ENCODE measurements at places on chromosomes 5 and 9.

DNA sequence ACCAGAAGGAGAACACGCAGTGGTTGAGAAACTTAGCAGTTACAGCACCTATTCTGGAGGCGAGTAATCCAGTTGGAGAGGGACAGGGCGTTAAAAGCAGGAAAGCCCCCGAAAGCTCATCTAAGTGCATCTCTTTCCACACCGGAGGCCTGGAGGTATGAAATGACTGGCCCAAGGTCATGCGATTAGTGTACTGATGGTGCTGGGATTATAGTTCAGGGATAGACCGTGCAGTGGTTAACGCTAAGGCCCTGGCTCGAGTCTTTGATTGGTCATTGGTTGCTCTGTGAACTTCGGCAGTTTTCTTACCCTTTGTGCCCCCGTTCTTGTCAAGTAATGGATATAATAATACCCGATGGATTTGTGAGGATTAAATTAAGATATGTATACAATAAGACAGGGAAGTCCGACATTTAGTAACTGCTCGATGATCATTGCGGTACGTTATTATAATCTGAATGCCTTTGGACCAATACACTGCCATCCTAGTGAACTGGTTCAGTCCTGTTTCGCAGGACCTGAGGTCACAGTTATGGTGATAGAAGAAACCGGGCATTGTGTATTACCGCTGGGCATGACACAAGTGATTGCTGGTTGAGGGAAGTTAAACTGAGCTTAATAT lies 960 bp downstream of the CANX start:
- peak; percentile 69 for DNase-seq

DNA sequence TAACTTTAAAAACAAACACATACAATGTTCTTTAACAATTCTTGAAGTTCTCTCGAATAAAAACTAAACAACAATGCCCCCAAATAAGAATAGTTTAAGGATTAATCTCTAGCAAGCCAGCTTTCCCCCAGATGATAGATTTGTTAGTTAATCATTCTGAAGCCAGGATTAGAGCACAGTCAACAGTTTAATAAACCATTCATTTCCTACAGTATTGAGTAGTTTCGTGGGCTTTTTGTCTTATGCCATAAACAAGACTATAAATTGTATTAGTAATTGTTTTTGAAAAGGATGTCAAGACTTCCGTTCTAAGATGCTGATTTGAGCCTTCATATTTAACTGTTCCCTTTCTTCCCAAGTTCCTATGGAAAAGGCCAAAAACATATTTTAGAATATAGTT lies 136.6 kb downstream of the PIK3R1 start:
- peak; percentile 14 for DNase-seq

DNA sequence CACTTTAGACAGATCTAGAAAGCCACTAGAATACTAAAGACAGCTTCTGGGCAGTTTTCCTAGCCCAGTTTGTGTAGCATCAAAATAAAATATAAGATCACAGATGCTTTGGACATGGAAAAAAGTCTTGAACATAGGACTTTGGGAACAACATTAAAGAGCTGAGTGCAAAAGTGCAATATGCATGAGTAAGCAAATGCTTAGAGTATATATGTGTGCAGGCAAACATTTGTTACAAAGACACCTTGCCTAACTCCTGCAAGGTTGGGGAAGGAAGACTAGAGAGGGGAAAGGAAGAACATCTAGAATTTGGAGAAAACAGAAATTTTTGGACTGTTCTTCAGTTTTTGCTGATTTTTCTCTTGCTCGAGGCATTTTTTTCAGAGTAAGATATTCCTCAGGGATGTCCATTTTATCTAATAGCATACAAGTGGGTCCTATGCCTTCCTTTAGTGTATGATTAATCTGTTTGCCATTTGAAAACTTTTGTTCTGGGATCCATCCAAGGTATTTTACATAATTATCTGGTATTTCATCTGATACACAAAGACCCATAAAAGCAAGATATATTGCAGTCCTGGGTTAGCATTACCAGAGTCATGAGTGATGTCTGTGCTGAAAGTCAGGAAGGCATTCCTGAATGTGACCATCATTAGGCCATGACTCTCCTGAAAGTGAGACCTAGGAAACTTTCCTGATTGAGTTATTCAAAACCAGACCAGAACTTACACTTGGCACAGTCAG lies 142.0 kb upstream of the RGMB start:
- no peak for DNase-seq

DNA sequence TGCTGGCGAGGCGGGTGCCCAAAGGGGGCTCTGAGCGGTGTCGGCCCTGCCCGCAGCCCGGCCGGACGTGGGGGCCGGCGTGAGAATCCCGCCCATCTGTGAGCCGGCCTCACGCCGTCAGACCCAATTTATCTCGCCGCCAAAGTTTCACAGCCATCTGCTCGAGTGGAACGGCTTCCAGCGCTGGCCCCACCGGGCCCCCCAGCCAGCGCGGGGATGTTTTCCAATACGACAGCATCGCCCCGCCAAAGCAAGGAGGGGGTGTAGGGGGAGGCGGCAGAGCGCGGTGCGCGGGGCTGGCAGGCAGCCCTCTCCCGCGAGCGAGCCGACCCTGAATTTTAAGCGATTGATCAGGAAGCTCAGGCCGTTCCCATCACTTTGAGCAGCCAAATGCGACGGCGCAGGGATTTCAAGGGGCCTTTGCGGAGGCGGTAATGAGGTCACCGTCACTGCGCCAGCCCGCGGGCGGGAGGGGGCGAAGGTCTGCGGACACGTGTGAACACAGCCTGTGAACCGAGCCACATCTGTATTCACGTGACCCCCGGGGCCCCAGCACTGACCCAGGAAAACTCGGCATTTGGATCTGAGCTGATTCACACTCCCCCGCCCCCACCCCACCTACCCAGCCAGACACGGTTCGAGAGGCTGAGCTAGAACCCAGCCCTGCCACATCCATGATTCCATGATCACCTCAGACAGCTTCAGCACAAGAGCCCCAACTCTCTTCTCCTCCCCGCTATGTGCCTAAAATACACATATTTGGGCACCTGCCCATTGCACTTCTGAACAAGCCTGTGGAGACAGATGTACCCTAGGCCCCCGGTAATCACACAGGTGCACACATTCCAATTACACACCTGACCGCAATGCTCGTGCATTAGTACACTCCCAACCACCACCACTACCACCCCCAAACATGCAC lies 47.8 kb upstream of the PSD2 start:
- peak; percentile 88 for DNase-seq

GRCh38 chr9:99005651-99006050 lies 61.9 kb downstream of the COL15A1 start:
- no peak for DNase-seq

DNA sequence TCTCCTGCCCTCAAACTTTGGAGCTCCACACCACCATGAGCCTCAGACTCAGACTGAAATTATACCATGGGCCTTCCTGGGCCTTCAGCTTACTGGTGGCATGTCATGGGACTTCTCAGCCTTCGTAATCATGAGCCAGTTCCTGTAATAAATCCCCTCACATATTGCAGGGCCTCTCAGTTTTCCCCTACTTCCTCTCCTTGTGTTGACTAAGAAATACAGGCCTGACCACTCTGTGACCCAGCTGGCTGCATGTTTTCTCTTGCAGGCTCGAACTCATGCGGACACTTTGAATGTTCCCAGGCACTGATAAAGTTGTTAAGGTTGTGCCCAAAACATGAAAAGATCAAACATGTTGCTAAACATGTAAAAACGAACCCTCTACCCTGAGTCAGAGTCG lies 26.2 kb upstream of the SHC3 start:
- no peak for DNase-seq

- no peak for DNase-seq
Measured at GRCh38 chr5:109324351-109324750, 85.4 kb downstream of the PJA2 start.

- no peak for DNase-seq
Measured at GRCh38 chr5:139340051-139340450, 1.6 kb upstream of the PAIP2 start.

GRCh38 chr9:20650313-20650712 lies 28.0 kb upstream of the MLLT3 start:
- no peak for DNase-seq

GRCh38 chr5:161269125-161269524 lies 277.4 kb downstream of the GABRB2 start:
- DNase-seq = no peak

DNA sequence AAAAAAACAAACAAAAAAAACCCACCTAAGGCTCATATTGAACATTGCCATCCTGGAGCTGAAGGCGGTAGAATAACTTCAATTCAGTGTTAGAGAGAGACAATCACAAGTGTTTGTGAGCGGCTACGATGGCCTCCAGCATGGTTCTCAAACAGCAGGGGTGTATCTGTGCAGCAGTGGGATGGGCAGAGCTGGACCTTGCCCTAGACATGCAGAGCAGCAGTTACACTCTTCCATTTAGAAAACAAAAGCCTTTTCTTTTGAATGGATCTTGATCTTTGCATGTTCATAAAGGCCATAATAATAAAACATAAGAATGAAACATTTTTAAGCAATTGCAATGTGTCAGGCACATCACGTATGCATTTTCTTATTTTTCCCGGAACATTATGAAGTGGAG lies 50.3 kb downstream of the ARHGAP26 start:
- no peak for DNase-seq

GRCh38 chr9:115596021-115596745 lies 478.2 kb upstream of the TNC start:
- DNase-seq = no peak

GRCh38 chr9:118809160-118809625 lies 560.0 kb downstream of the BRINP1 start:
- DNase-seq = no peak

DNA sequence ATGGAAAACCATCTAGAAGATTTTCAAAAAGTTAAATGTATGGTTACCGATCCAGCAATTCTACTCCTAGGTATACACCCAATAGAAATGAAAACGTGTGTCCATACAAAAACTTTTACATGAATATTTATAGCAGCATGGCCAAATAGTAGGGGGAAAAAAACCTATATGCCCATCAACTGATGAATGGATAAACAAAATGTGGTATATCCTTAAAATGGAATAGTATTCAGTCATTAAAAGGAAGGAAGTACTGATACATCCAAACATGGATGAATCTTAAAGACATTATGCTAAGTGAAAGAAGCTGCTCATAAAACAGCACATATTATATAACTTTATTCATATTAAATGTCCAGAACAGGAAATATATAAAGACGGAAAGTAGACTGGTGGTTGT lies 93.2 kb upstream of the SPOCK1 start:
- DNase-seq = no peak

- no peak for DNase-seq
Measured at GRCh38 chr9:9905736-9906135, 707.1 kb downstream of the PTPRD start.

GRCh38 chr5:6302684-6303083 lies 75.7 kb downstream of the MED10 start:
- DNase-seq = peak; percentile 70

DNA sequence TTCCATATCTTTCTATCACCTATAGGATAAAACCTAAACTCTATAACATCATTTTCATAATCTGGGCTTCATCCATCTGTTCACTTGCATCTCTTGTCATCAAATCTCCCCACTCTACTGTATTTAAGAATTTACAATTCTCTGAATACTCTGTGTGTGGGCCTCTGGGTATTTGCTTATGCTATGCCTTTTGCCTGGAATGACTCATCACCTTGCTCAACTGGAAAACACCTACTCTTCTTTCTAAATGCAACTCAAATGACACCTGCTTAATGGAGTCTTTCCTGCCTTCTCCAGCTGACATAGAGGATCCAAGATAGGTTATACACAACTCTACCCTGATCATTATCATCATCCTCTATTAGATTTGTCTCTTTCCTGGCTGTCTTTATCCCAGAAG lies 421.7 kb downstream of the SPATA31D1 start:
- DNase-seq = no peak

- DNase-seq = no peak
Measured at GRCh38 chr9:112288029-112288428, 45.4 kb downstream of the PTBP3 start.

GRCh38 chr9:33081128-33081851 lies 4.8 kb upstream of the SMU1 start:
- DNase-seq = peak; percentile 89

DNA sequence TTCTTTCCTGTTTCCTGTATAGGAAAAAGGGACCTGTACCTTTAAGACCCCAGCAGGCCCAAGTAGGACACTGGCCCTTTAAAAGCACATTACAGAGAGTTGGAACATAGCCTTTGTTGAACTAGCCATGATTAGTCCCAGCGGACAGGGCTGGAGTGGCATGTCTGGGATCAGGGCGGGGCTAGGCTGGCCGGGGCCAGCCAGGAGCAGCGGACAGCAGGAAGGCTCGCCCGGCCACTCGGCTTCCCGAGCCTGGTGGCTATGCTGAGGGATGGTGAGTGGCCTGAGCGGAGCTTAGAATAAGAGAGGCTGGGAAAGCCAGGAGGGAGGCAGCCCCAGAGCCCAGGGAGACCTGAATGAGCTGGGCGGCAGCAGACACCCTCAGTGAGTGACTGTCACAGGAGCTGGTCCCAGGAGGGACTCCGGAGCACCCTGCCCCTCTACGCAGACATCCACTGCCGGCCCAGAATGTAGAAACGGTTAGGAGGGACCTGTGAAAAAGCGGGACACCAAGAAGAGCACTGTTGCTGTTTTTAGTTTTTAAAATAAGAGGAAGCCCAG lies 92.1 kb downstream of the DAB2IP start:
- DNase-seq = no peak

DNA sequence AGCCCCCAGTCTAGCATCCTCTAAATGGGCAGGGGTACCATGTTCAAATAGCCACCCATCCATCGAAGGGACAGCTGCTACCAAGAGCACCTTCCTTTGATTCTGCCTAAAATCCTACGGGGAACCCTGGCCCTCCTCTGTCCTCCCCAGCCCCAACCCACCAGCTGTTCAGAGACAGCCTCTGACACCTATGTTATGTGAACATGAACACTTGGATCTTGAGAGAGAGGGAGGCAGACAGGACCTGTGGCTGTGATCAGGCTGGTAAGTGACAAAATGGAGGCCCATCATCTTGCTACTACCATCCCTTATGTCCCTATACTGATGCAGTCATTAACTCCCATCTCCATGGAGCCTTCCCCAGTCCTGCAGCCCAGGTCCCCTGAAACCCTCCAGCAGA lies 8.2 kb downstream of the SLC23A1 start:
- no peak for DNase-seq

DNA sequence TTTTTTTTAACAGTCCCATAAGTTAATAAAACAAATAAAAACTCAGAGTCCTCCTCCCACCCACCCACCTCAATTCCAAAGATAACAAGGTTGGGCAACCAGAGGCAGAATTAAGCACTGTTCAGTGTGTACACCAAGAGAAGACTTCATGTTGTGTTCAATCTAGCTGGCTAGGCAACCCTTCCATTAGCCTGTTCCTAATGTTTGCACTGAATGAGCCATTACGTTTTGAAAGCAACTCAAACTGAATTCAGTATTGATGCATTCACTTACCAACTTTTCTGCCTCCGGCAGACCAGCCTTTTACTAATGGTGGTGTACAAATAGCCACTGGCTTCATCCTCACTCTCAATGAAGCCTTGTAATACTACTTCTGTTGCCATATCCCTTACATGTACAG lies 47.5 kb downstream of the PBX3 start:
- DNase-seq = no peak

GRCh38 chr5:132055441-132055807 lies 5.0 kb upstream of the IL3 start:
- peak; percentile 19 for DNase-seq

GRCh38 chr9:91756510-91756780 lies 193.6 kb downstream of the ROR2 start:
- no peak for DNase-seq

GRCh38 chr5:134526483-134527155 lies 1.1 kb downstream of the JADE2 start:
- peak; percentile 91 for DNase-seq

All from NCI-H82 (cell line).